ENCODE measurements at places on chromosomes 3 and 15.

GRCh38 chr3:40649346-40649745, 124.6 kb downstream of the ZNF621 start:
- H3K27ac ChIP-seq: no peak overlapping the region
- H3K4me1 ChIP-seq: no peaks in the 10 kb centered on the region
- H3K27me3 ChIP-seq: peaks cover 6% of the 10 kb centered on the region
- H3K36me3 ChIP-seq: no peaks in the 10 kb centered on the region
- no peak overlapping the region for H3K4me3 ChIP-seq

DNA sequence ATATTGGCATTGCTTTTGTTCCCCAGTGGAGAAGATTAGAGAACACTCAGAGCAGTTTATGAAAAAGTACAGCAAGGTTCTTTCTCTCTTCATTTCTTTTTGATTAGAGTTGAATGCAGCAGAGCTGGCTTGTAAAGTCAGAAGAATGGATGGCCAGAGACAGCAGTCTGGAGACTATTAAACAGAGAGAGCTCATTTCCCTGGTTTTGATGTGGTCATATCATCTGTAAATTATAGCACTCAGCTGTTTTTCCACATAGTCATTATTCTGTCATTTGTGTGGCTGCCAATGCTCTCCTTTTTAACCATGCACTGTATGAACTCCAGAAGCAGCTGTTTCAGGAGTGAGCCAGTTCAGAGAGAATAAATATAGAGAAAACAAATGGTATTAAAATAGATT, 177.4 kb upstream of the CRBN start:
- no peaks in the 10 kb centered on the region for H3K27me3 ChIP-seq
- DNase-seq: no peak
- H3K27ac ChIP-seq: no peak overlapping the region
- no peaks in the 10 kb centered on the region for H3K36me3 ChIP-seq

DNA sequence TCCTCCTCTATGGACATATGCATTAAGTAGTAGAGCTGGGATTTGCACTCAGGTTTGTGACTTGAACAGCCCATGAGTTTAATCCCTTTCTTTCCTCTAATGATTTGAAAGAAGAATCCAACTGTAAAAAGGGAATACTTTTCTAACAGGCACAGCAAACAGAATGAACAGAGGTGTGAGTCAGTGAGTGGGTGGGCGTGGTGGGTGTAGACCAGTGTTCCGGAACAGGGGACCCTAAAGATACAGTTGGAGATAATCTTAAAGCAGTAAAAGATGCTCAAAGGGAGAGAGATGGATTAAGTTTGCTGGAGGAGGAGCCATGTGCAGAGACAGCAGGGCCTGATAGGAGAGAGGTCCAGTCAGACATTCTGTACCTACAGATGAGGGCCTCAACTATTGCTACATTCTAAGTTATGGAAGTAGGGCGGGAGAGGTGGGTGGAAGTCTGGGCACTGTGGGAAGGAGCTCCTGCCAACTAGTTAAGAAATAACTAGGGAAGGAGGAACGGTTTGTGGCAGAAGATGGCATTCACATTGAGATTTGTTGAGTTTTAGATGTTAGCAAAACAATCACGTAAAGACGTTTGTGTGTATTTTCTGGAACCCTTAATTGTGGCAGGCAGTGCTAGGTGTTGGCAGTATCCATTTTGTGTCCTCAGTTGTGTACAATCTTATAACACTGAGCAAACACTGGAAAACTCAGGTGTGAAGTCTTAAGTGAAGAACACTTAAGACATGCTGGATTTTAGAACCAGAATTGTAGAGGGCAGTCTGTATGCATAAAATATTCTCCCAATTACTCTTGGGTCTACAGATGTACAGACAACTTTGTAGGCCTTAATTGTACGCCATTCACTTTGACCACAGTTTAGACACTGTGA, 511.0 kb downstream of the GRM7 start:
- H3K4me3 ChIP-seq: no peak overlapping the region
- H3K4me1 ChIP-seq: no peaks in the 10 kb centered on the region
- H3K27ac ChIP-seq: no peak overlapping the region

GRCh38 chr3:59542276-59542675, 492.5 kb upstream of the CFAP20DC start:
- no peaks in the 10 kb centered on the region for H3K36me3 ChIP-seq
- H3K4me3 ChIP-seq: no peak overlapping the region
- no peak for DNase-seq
- H3K27me3 ChIP-seq: no peaks in the 10 kb centered on the region

GRCh38 chr3:150449169-150449721, 41.1 kb downstream of the TSC22D2 start:
- H3K4me1 ChIP-seq: no peaks in the 10 kb centered on the region
- no peak for DNase-seq
- no peak overlapping the region for H3K27ac ChIP-seq
- H3K4me3 ChIP-seq: no peak overlapping the region
- no peaks in the 10 kb centered on the region for H3K27me3 ChIP-seq

- peaks cover 6% of the 10 kb centered on the region for H3K4me1 ChIP-seq
- H3K4me3 ChIP-seq: no peak overlapping the region
- no peaks in the 10 kb centered on the region for H3K27me3 ChIP-seq
- no peaks in the 10 kb centered on the region for H3K36me3 ChIP-seq
Observed at GRCh38 chr3:144189044-144189443, 217.4 kb downstream of the DIPK2A start.

DNA sequence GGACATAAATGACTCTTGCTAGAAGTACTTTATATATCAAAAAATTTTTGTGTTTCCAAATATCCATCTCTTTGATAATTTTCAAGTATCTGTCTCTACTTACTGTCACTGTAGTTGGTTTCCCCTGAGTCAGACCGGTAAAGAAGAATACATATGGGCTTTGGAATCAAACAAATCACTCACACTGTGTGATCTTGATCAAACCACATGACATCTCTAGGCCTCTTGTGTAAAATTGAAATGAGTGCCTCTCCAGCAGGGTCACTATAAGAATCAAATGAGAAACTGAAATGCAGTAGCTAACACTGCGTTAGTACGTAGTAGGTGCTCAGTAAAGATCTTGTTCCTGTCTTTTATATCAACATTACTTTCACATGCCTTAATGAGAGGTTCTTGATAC, 314.6 kb upstream of the STT3B start:
- no peak for DNase-seq
- peaks cover 39% of the 10 kb centered on the region for H3K4me1 ChIP-seq
- H3K36me3 ChIP-seq: no peaks in the 10 kb centered on the region

GRCh38 chr3:32480604-32481003, 22.0 kb downstream of the CMTM6 start:
- H3K4me1 ChIP-seq: no peaks in the 10 kb centered on the region
- no peak overlapping the region for H3K4me3 ChIP-seq

GRCh38 chr3:120281261-120281660, 3.8 kb downstream of the GPR156 start:
- H3K36me3 ChIP-seq: no peaks in the 10 kb centered on the region
- no peak overlapping the region for H3K4me3 ChIP-seq
- peaks cover 12% of the 10 kb centered on the region for H3K27me3 ChIP-seq

GRCh38 chr3:12416731-12417130, 67.5 kb upstream of the TSEN2 start:
- no peaks in the 10 kb centered on the region for H3K27me3 ChIP-seq
- no peak for DNase-seq
- no peaks in the 10 kb centered on the region for H3K4me1 ChIP-seq
- no peak overlapping the region for H3K4me3 ChIP-seq
- no peak overlapping the region for H3K27ac ChIP-seq

DNA sequence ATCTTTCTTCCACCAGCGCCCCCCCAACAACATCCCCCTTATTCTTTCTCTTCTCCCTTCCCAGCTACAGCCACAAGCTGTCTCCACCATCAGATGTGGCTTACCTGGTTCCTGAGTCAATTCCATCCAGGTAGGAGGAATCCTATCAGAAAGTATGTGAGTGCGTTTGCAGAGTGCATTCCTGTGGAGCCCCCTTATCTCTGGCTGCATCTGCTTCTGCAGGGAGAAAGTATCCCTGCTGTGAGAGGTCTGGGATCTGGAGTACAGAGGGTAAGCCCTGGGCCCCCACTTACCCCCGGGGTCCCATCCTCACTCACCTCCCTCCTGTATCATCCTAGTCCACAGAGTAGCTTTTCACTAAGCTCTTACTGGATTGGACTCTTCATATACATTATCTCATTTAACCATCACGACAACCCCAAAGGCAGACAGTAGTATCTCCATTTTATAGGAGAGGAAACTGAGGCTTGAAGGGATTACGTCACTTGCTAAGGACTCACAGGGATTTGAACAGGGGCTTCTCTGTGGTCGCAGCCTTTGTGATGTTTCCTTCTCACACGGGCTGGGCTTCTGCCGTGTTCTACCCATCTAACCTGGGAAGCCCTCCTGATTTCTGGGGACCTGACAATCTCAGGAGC, 22.2 kb upstream of the MAGEF1 start:
- no peaks in the 10 kb centered on the region for H3K4me1 ChIP-seq
- H3K36me3 ChIP-seq: no peaks in the 10 kb centered on the region
- no peak overlapping the region for H3K27ac ChIP-seq
- no peaks in the 10 kb centered on the region for H3K27me3 ChIP-seq
- H3K4me3 ChIP-seq: no peak overlapping the region

GRCh38 chr3:184450547-184450946, 70.7 kb downstream of the CHRD start:
- H3K4me3 ChIP-seq: no peak overlapping the region
- no peaks in the 10 kb centered on the region for H3K4me1 ChIP-seq
- H3K36me3 ChIP-seq: no peaks in the 10 kb centered on the region
- DNase-seq: no peak
- no peak overlapping the region for H3K27ac ChIP-seq
- no peaks in the 10 kb centered on the region for H3K27me3 ChIP-seq

- H3K4me1 ChIP-seq: no peaks in the 10 kb centered on the region
- H3K36me3 ChIP-seq: no peaks in the 10 kb centered on the region
Observed at GRCh38 chr15:26689462-26689861, 83.4 kb downstream of the GABRB3 start.

- peaks cover 52% of the 10 kb centered on the region for H3K36me3 ChIP-seq
- no peak overlapping the region for H3K27ac ChIP-seq
- no peaks in the 10 kb centered on the region for H3K27me3 ChIP-seq
- H3K4me3 ChIP-seq: no peak overlapping the region
- DNase-seq: no peak
- peaks cover 23% of the 10 kb centered on the region for H3K4me1 ChIP-seq
Observed at GRCh38 chr3:128072454-128073184, 20.4 kb downstream of the SEC61A1 start.

GRCh38 chr15:85837011-85837433, 42.3 kb upstream of the KLHL25 start:
- H3K4me3 ChIP-seq: no peak overlapping the region
- no peak overlapping the region for H3K27ac ChIP-seq
- no peaks in the 10 kb centered on the region for H3K36me3 ChIP-seq
- H3K27me3 ChIP-seq: peaks cover 10% of the 10 kb centered on the region
- peaks cover 9% of the 10 kb centered on the region for H3K4me1 ChIP-seq
- no peak for DNase-seq

- no peak overlapping the region for H3K4me3 ChIP-seq
- no peak for DNase-seq
- H3K4me1 ChIP-seq: no peaks in the 10 kb centered on the region
- H3K27me3 ChIP-seq: no peaks in the 10 kb centered on the region
Observed at GRCh38 chr3:124660599-124660998, 69.7 kb upstream of the UMPS start.

DNA sequence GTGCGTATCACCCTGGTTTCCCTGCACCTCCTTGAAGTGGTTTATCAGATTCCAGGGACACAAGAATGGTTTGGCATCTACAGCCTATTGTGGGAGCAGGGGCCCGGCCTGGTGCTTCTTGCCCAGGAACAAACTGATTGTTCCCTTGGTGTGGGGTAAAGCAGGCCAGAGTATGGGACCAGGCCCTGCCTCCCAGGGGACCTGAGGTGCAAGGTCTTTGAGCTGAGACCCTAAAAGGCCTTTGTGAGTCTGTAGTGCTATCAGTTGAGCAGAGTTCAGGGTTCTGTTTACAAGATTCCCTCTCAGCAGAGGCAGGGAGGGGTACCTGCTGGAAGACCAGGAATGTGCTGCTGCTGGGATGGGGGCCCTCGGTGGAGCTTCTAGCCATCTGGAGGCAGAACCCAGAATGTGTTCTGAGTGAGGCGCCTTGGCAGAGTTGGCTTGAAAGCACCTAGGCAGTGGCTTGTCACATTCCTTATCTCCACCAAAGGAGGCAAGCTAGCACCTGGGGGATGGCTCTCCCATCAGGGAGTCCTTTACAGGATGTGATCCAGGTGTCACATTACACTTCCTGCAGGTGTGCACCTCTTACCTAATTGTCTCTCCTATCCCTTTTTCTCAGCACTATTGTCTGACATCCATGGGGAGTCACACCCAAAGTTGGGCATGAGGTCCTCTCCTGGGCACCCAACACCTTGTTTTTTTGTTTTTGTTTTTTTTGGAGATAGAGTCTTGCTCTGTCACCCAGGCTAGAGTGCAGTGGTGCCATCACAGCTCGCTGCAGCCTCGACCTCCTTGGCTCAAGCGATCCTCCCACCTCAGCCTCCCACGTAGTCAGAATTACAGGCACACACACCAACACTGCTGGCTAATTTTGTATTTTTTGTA, 13.1 kb downstream of the FLNB start:
- H3K27ac ChIP-seq: no peak overlapping the region
- no peaks in the 10 kb centered on the region for H3K27me3 ChIP-seq
- H3K4me1 ChIP-seq: peaks cover 5% of the 10 kb centered on the region

GRCh38 chr15:100687582-100688141, 85.3 kb downstream of the ASB7 start:
- no peaks in the 10 kb centered on the region for H3K36me3 ChIP-seq
- DNase-seq: no peak
- no peaks in the 10 kb centered on the region for H3K4me1 ChIP-seq
- H3K27ac ChIP-seq: no peak overlapping the region
- H3K27me3 ChIP-seq: no peaks in the 10 kb centered on the region
- H3K4me3 ChIP-seq: no peak overlapping the region

GRCh38 chr15:23850666-23851065, 163.6 kb upstream of the NDN start:
- DNase-seq: no peak
- H3K36me3 ChIP-seq: no peaks in the 10 kb centered on the region
- no peak overlapping the region for H3K27ac ChIP-seq
- H3K4me3 ChIP-seq: no peak overlapping the region

GRCh38 chr15:100926971-100927756, 8.0 kb downstream of the LRRK1 start:
- no peak overlapping the region for H3K27ac ChIP-seq
- H3K4me1 ChIP-seq: no peaks in the 10 kb centered on the region
- no peak for DNase-seq
- H3K4me3 ChIP-seq: no peak overlapping the region
- no peaks in the 10 kb centered on the region for H3K36me3 ChIP-seq
- H3K27me3 ChIP-seq: peaks cover 27% of the 10 kb centered on the region

DNA sequence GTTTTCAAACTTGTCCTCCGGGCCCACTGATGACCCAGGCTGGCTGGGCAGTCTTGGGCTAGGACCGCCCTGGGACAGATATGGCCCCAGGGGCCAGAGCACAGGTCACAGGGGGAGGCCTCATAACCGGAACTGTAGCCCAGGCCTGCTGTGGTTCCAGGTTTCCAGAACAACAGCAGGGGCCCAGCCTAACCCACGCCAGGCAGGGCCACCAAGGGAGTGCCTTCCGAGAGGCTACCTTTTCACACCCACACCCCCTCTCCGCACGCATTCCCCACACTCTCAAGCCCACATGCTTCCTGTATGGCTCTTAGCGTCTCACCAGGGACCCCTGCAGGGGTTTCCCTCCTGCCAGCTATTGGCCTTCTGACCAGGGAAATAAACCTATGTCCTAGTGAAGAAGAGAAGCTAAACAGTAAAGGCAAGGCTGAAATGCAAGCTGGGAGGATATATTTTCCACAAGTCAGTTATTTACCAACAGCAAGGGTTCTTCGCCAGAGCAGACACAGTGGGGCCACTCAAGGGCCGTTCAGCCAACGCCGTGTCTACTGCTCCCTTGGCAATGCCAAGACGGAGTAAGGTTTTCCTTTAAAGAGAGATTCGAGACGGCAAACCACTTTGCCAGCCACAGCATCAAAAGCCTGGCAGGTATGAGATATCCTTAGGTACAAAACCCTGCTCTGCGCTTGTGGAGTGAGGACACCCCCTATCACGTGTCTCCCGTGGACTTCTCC, 135.1 kb downstream of the ATP10A start:
- no peaks in the 10 kb centered on the region for H3K4me1 ChIP-seq
- peaks cover 13% of the 10 kb centered on the region for H3K36me3 ChIP-seq
- no peak for DNase-seq
- no peaks in the 10 kb centered on the region for H3K27me3 ChIP-seq

Measured in T-cell (primary cell).